ENCODE measurements at places on chromosomes 3 and 15.

DNA sequence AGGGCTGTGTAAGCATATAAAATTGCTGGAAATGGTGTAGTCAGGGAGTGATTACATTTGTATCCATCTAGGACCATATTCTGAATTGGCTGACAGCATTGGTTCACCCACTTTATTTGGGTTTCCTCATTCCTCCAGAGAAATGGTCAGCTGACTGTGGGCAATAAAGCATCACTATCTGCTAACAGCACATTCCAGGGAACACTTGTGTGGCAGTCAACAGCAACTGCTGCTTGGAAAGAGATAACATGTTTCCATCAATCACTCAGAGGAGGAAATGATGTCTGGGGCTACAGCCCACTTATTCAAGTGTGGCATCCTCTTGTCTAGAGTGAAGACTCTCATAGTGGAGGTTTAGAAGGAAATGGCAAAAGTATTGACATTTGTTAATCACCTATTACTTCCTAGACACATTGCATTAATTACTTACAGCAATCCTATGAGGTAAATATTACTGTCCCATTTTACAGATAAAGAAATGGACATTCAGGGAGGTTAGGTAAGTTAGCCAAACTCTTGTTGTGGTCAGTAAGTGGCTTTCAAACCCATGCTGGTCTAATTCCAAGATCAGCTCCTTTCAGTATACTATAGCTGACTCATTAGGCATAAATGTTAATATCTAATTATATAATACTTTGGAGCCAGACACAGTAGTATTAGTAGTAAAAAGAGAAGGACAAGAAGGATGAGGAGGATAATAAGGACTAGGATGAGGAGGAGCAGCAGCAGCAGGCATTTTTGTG, 247.8 kb downstream of the ALCAM start:
- no peak for DNase-seq

- no peak for DNase-seq
Observed at GRCh38 chr3:58657036-58657520, 9.5 kb downstream of the FAM3D start.

DNA sequence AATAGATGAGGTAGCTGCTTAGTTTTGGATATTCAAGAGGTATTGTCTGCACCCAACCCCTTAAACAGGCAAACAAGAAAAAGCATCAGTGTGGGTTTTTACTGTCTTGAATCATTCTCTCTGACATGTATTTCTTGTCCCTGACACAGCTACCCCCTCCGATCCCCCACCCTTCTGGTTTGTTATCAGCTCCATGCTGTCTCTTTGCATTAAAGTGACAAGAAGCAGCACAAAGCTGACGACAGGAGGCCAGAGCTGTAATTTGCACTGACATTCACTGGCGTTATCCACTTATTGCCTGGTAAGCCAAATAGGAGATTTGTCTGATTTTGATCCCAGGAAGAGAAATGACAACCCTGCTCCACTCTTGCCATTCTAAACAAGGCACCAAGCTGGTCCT, 83.3 kb upstream of the SNRK start:
- peak; percentile 71 for DNase-seq

GRCh38 chr15:89096664-89097063, 8.4 kb downstream of the ABHD2 start:
- no peak for DNase-seq

DNA sequence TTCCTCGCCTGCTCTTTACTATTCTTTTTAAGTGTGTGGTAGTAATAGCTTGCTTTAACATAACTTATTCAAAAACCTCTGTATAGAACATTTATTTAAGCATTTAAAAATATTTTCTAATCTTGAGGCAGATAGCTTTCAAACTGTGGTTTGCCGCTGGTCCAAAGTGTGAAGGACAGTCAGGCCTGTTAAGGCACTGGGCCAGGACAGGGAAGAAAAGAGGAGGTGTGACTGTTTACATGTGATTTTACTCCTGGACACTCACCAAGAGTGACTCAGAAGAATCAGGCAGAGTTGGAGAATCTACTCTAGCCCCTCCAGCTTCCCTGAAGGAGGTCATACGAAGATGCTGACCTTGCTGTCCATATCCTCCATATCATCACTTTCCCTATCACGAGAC, 44.7 kb downstream of the CEP152 start:
- no peak for DNase-seq

GRCh38 chr3:46334741-46335478, 19.0 kb upstream of the CCR2 start:
- DNase-seq: no peak

GRCh38 chr15:93803421-93804152, 427.8 kb upstream of the MCTP2 start:
- no peak for DNase-seq

GRCh38 chr3:61186030-61186429, 65.2 kb downstream of the FHIT start:
- no peak for DNase-seq

DNA sequence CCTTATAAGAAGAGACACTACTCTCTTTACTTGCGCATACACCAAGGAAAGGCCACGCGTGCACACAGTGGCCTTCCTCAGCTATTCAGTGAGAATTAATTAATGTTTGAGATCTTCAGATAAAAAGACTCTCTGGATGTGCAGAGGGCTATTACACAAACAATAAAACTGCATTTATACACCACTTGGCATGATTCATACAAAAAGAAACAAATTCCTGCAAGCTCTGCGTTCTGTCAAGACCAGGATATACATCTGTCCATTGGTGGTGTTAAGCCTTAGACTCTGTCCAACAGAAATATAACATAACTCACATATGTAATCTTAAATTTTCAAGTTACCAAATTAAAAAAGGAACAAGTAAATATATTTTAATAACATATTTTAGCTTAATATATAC, 55.2 kb upstream of the TSC22D2 start:
- no peak for DNase-seq

DNA sequence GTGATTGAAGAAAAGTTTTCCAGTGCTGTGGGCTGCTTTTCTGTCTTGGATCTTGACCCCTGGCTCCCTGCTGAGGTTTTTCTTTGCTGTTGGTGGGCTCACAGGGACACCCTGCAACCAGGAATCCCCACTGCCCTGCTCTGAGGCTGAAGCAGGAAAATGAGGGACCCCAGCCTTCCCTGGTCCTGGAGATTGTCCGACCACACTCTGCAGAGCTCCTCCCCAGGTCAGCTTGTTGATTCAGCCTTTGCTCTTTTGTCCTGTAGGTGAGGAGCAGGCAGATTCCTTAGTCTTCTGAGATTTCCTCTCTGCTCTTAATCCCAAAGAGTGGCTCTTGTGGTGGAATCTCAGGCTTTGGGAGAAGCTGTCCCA, 194.5 kb downstream of the RPLP1 start:
- DNase-seq: no peak

GRCh38 chr3:94607778-94608177, 544.9 kb downstream of the NSUN3 start:
- DNase-seq: no peak

DNA sequence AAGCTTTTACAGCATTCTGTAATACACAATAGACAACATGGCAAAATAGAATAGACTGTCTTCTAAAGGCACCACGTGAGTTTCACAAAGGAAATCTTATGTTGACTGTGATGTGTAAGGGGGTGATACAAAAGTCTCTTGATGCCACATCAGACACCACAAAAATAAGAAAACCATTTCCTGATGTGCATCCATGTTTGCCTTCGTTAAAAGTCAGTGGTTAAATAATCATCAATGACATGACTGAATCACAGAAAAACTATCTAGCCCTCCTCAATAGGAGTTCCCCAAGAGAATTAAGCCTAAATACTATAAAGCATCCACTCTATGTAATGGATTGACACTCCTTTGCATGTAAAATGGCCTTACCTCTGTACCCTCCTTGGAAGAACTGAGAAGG, 198.6 kb upstream of the SLC2A2 start:
- DNase-seq: no peak

DNA sequence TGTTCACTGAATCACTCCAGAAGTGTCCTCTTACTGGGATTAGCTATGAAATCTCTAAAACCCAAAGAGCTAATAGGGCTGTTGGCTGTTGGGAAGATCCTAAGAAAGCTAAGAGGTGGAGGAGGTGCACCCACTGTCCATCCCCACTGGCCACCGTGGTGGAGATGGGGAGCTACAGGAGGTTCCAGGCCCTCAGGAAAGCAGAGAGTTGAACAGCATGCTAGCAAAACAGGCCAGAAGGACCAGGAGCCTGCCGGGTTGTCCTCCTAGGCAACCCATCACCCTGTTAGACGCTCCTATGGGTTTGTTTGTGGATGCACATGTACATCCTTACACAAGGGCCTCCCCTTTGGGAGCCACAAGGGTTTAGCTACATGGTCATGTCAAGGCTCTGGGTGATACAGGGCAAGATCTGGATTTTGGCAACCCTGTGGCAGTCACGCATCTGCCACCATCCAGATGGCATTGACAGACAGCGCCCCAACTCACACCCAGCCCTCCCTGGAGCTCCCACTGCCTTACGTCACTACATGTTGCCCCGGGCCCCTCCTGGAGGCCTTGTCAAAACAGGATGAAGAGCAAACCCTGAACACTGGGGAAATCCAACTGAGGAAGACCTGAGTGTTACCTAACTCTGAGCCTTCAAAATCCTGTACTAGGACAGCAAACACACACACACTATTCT, 208.1 kb downstream of the SLCO3A1 start:
- DNase-seq: no peak

- DNase-seq: no peak
Observed at GRCh38 chr3:66692042-66692765, 191.4 kb upstream of the LRIG1 start.

All from spinal cord (tissue), 10 donors.